ENCODE measurements at places on chromosomes 2 and 18.
A peak's percentile ranks its signal among the peaks of the same experiment; 100 is the strongest.

DNA sequence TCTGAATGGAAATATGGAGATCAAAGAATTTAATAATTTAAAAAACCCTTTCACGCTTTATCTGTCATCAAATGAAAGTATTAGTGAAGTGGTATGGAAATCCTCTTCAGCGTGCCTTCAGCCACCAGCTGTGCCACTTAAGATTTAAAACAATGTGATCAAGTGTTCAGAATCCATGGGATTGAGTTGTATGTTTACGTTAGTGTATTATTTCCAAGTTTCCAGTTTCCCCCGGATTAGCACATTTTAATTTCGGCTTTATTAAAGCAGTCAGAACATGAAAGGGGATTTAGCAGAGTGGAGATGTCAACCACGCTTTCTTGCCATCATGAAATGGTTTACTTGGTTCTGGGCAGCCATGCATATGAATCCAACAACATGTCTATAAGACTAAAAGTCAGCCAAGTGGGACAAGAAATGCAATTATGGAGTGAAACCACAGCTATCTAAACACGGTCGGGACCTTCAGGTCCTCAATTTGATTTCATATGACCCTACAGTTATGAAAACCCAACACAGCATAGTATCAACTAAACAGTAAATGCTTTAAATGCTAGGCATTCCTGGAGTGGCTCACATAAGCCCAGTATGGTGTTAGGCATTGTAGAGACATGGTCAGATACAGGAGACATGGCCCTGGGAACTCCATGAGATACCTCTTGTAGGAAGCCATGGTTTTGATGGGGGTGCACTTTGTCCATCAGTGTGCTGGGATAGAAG, 224.9 kb upstream of the EPAS1 start:
- DNase-seq: no peak

- no peak for DNase-seq
Observed at GRCh38 chr2:187435756-187436155, 12.3 kb downstream of the CALCRL start.

DNA sequence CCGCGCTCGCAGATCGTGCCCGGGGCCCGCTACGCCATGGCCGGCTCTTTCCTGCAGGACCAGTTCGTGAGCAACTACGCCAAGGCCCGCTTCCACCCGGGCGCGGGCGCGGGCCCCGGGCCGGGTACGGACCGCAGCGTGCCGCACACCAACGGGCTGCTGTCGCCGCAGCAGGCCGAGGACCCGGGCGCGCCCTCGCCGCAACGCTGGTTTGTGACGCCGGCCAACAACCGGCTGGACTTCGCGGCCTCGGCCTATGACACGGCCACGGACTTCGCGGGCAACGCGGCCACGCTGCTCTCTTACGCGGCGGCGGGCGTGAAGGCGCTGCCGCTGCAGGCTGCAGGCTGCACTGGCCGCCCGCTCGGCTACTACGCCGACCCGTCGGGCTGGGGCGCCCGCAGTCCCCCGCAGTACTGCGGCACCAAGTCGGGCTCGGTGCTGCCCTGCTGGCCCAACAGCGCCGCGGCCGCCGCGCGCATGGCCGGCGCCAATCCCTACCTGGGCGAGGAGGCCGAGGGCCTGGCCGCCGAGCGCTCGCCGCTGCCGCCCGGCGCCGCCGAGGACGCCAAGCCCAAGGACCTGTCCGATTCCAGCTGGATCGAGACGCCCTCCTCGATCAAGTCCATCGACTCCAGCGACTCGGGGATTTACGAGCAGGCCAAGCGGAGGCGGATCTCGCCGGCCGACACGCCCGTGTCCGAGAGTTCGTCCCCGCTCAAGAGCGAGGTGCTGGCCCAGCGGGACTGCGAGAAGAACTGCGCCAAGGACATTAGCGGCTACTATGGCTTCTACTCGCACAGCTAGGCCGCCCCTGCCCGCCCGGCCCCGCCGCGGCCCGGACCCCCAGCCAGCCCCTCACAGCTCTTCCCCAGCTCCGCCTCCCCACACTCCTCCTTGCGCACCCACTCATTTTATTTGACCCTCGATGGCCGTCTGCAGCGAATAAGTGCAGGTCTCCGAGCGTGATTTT, 7.6 kb downstream of the TBR1 start:
- DNase-seq: peak; percentile 31

DNA sequence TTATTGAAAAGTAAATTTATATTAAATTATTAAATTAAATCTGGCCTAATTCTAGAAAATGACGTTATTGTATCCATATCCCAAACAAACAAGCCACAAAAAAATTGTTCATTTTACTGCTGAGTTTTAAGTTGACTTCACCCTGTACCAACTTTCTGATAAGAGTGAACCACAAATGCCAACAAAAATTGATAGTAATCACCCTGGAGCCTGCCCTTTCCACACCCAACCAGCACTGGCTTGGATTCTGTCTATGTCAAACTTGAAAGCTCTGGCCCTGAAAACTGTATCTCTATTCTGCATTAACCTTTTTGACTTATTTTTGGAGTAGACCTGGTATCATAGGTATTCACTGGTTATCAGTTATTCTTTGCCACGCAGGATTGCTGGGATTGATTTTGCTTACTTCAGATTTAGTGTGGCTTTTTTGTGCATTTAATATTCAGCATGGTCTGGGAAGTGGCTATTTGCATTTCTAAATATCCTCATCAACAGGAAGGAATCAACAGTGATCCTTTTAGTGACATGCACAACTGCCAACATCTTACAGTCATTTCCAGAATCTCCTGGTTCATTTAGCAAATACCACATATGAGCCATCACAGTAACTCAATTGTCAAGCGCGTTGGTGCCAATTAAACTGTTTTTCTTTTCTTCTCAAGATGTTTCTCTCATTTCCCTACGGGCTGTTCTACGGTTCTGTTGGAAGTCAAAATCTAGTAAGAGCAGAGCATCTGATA, 11.4 kb upstream of the SRBD1 start:
- no peak for DNase-seq

DNA sequence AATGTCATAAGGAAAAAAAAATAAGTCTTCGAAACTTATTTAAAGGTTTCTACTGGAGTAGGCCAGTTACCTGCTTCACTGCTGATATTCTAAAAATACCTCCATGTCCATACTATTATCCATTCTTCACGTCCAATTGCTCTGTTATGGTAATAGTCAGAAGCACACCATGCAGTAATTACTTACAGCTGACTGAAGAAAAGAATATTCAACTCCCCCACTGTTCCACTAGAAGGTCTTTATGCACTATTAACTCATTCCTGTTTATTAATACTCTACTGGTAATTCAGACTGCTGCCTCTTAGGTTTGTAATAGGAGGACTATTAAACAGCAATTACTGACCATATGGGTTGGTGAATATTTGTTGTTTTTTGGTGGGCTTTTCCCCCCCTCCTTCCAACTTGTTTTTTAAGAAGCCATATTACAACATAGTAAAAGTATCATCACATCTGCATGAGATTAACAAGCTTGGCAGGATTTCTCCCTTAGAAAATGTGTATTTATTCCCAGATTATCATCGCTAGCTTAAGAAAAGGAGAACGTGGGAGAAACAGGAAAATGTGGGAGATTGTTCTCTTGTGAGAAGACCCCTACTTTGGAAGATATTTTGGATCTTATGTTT, 806.4 kb upstream of the FANCL start:
- DNase-seq: no peak

DNA sequence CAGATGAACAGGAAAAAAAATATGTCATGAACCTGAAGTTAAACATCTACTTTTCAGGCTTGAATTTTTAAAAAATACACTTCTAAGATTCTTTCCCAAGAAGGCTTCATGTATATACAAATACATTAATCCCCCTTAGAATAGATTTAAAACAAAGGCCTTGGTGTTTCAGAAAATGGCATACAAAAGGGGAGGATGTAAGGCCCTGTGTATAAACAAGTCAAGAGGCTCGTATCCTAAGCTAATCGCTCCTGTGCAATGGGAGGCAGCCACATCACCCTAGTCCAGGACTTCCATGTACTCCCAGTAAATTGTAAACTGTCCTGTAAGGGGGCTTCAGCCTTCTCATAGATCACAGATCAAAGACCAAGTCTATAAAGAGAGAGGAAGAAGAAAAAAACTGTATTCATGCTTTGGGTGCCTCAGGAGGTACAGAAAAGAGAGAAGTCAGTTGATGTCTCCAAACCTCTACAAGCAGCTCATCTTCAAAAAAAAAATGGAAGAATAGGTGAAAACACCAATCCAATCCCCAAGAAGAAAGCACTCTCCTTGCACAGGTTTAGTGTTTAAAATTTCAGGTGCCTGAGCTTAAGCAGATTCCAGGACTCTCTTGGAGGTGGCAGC, 53.9 kb downstream of the ANKRD44 start:
- DNase-seq: no peak

DNA sequence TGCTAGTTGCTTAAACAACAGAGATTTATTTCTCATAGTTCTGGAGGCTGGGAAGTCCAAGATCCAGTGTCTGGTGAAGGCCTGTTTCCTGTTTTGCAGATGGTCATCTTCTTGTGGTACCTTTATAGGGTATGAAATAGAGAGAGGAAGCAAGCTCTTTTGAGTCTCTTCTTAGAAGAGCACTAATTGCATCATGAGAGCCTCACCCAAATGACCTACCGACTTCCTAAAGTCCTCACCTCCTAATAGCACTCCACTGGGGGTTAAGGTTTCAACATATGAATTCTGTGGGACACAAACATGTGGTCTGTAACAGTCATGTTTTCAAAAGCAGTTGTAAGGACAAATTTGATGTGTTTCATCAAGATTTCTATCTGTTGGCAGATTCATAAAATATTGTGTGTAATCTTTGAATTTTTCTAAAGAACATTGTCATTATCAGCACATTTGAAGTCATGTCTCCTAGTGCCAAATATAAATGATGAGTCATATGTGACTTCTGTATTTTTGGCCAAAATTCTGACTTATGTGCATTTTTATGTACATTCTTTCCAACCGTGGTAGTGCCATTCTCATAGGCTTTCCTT, 45.3 kb downstream of the CD28 start:
- no peak for DNase-seq

DNA sequence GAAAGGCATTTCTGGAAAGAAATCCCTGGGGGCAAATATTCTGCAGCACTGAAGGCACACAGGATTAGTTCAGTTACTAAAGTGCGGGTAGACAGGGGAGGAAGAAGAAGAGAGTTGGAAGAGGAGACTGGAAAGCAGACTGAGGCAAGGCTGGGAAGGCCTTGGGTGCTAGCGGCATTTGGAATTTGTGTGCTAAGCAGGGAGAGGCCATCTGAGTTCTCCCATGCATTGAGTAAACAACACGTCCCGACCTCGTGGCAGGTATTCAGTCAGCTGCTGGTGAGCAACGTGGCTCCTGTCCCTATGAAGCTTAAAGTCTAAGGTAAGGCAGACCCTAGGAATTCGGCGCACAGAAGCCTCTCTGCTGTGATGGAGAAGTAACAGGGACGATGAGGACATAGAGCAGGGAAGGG, 30.7 kb downstream of the ATP8B1 start:
- DNase-seq: no peak

DNA sequence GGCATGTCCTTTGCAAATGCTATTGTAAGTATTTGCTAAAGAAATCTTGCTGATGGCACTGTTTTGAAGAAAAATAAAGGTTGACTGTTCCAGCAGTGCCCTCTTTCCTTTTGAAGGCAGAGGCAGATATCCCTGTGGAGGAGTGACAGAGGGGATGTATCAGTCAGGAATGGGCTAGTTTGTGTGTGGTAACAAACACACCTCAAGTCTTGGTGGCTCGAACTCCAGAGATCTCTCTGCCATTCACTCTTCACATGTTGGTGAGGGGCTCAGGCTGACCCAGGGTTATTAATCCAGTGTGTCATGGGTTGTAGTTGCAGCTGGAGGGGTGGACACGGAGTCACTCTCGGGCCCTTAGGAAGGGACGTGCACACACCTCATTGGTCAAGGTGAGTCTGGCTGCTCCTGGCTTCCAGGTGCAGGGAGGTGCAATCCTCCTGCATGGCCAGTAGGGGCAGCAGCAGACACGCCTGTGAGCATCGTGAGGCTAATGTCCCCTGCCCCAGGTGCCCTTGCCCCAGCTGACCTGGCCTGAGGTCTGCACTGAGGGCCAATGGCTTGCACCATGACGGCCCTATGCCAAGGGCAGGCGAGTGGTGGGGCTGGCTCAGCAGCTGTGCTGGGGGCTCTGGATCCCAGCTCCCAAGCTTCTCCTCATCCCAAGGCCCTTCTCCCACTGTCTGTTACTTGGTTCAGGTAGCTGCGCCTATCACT, 146.5 kb downstream of the ASB1 start:
- peak; percentile 57 for DNase-seq

DNA sequence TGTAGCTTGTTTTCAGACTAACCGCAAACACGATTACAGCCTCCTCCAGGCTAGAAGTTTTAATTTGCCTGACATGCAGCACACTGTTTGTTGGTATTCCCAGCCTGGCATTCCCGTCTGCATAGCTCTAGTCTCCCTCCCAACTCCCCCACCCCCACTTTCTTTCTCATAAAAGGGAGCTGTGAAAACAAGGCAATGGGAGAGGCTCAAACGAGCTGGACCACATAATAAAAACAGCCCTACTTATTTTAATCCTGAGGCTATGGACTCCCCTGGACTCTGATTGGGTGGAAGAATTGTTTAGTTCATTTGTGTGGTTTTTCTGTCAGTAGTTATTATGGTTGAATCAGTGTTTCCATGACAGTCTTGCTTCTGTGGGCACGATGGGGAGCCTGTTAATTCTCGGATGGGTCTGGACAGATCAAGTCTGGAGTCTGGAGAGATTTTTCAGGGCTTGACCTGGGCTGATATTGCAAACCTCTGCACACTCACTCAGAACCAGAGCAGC, 1.2 kb downstream of the STON1 start:
- DNase-seq: no peak

GRCh38 chr2:164813535-164813934, 28.1 kb downstream of the COBLL1 start:
- DNase-seq: no peak

DNA sequence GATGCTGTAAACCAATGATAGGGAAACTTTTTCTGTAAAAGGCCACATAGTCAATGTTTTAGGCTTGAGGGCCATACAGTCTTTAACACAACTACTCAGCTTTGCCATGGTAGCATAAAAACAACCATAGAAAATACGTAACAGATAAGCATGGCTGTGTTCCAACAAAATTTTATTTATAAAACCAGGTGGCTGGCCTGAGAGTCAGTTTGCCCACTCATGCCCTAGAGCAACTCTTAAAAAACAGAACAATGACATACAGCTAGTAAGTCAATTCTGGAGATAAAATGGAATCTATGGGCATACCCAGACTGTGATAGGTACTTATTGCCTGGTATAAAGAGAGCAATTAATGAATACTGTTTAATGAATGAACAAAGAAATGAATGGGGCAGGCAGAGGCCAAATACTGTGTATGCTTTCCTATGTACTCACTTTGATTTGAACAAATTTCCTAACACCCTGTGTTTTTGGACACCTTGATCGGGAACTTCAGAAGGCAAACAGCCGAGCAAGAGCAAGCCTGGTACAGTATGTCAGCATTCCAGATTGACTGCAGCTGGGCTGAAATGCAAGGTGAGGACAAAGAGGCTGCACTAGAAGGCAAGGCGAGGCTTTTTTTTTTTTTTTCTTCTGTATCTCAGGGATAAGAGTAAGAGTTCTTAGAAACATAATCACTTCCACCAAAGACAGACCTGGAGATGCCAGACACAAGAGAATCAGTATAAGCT, 315.3 kb downstream of the CLIP4 start:
- DNase-seq: no peak

All from activated CD4-positive, alpha-beta T cell treated with anti-CD3 and anti-CD28 coated beads for 36 hours (primary cell).